ENCODE measurements at places on chromosomes 3 and 15.

DNA sequence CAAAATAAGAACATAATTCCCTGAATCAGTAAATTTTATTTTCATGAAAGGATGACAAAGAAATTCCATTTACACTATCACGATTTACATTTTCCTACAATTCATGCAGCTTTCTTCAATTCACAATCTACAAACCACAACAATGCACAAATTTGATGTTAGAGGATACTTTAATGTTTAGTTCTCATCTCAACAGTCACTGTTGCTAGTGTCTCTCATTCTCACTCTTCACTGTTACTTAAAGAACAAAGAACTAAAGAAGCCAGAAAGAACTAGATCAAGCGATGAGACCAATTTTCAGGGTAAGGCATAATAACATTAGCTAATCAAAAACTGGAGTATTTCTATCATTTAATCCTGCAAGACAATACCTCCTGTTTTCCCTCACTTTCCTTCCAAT, 73.5 kb downstream of the TBL1XR1 start:
- no peak for DNase-seq

DNA sequence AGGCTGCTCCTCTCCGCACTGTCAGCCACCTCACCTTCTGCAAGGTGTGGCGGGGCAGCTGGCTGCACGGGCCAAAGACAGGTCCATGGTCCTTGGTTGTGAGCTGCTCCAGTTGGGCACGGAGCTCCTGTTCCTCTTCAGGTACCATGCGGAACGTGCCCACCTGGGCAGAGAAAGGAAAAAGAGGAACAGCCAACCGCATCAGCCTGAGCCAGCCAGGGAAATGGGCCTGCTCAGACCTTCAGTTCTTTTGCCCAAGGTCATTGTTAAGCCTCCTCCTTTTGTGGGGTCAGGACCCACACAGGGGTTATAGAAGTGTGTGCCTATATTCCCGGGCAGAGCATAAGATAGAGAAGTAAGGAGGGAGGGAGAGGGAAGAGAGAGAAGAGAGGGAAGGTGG, 2.8 kb downstream of the RLBP1 start:
- no peak for DNase-seq

GRCh38 chr3:153171256-153171655, 9.2 kb downstream of the RAP2B start:
- DNase-seq: no peak

DNA sequence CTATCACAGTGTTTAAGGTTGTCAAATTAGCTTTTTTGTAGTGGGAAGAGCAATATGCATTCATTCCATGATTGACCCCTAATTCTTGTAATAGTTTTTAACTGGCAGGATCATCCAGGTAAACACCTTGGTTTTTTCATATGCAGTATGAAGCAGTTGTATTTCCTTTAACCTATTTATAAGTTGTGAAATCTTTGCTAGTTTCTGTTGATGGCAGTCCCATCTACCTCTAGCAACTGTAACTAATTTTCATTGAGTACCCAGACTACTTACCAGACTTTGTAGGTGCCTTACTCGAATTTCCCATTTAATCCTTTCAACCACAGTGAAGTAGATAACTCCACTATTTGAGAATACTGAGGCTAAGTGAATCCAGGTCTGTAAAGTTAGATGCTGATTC, 6.1 kb downstream of the FXR1 start:
- DNase-seq: no peak

DNA sequence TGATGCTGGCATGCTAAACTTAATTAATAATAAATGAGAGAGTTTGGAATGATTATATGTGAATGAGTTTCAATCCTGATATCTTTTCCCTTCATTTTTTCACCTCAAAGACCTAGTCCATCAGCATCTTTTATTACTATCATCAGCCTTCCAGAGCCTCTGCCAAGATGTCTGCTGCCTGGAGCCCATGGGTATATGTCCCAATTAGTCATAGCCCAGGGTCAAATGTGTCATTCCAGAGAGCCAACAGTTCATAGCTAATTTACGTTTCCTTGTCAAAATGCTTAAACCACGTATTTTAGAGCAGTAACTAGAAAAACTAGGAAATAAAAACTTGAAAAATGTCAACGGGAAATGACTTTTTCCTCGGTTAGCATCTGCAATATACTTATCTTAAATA, 457.9 kb downstream of the SI start:
- DNase-seq: no peak

DNA sequence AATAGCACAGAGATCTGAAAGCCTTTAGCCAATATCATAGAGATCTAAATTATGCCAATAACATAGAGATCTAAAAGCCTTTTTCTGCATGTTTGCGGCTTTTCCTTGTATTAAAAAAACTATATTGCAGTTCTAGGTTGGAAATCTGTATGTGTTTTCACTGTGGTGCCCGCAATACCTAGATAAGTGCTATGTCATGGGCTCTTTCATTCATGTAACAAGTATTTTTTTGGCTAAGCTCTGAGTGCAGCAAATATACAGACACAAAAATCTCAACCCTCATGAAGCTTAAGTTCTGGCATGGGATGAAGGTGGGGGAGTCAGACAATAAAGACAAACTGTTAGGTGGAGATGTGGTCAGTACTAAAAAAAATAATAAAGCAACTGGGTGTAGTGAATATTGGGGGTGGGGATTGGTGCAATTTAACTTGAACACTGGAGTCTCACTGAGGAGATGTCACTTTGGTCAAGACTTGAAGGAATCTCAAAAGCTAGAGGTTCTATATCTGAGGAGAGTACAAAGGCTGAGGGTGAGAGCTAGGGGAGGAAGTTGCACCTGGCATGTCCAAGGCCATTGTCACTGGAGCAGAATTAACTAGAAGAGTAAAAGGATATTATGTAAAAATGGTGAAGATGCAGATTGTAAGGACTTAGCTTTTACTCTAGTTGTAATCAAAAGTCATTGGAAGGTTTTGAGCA, 973 bp downstream of the BUB1B start:
- DNase-seq: no peak

GRCh38 chr3:194255252-194256039, 95.7 kb downstream of the CPN2 start:
- no peak for DNase-seq

- DNase-seq: no peak
Measured at GRCh38 chr15:40331637-40332036, 8.1 kb downstream of the INAFM2 start.

- DNase-seq: no peak
Measured at GRCh38 chr3:124352149-124352539, 360.2 kb upstream of the ROPN1 start.

DNA sequence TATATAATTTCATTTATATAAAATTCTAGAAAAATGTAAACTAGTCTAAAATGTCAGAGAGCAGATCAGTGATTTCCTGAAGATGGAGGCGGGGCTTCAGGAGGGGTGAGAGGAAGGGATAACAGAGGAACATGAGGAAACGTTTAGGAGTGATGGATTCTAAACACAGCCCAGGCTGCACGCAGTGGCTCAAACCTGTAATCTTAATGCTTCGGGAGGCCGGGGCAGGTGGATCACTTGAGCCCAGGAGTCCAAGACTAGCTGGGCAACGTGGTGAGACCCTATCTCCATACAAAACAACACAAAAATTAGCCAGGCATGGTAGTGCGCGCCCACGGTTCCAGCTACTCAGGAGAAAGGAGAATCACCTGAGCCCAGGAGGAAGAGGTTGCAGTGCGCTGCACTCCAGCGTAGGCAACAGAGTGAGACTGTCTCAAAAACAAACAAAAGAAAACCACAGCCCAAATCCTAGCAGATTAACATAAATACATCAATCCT, 18.0 kb upstream of the IQCF1 start:
- no peak for DNase-seq
